ENCODE measurements at places on chromosomes 1 and 21. TPM values are rescaled to one million over a fixed set of nuclear protein-coding genes. Genes with fewer than 3 reads are reported as not detected.

GRCh38 chr1:187621951-187622350, 793.2 kb downstream of the PLA2G4A start:
- H3K4me1 ChIP-seq, result no peaks in the 10 kb centered on the region
- no peak overlapping the region for H3K4me3 ChIP-seq
- H3K36me3 ChIP-seq, result no peaks in the 10 kb centered on the region

DNA sequence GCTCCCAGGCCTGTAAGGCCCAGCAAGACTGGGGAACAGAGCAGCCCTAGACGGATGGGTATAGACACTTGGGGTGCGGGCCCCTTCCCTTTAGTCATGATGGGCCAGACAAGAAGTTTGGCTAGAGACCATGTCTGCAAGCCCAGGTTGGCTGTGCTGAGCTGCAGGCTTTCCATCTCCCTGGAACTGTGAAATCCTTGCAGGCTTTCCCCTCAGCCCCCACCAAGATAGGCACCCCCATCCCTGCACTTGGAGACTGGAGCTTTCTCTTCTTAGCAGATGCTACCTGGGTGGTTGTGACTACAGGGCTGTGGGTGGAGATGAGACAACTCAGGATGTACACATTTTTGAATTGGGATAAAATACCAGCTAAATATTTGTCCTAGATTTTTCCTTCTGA, 110.3 kb downstream of the PTPRU start:
- no peak for DNase-seq
- H3K27me3 ChIP-seq, result no peaks in the 10 kb centered on the region
- no peak overlapping the region for H3K4me3 ChIP-seq
- no peaks in the 10 kb centered on the region for H3K36me3 ChIP-seq
- H3K27ac ChIP-seq, result no peak overlapping the region
- H3K4me1 ChIP-seq, result no peaks in the 10 kb centered on the region

MIA3 gene
- 34.4 TPM for total RNA-seq

DNA sequence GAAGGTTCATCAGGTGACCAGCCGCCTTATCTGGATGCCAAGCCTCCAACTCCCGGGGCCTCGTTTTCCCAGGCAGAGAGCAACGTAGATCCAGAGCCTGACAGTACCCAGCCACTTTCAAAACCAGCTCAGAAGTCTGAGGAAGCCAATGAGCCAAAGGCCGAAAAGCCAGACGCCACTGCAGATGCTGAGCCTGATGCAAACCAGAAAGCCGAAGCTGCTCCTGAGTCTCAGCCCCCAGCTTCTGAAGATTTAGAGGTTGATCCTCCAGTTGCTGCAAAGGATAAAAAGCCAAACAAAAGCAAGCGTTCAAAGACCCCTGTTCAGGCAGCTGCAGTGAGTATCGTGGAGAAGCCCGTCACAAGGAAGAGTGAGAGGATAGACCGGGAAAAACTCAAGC, 44.5 kb downstream of the ZBTB17 start:
- no peak for DNase-seq
- no peak overlapping the region for H3K27ac ChIP-seq
- H3K27me3 ChIP-seq, result no peaks in the 10 kb centered on the region
- no peaks in the 10 kb centered on the region for H3K4me1 ChIP-seq
- peaks cover 88% of the 10 kb centered on the region for H3K36me3 ChIP-seq

DNA sequence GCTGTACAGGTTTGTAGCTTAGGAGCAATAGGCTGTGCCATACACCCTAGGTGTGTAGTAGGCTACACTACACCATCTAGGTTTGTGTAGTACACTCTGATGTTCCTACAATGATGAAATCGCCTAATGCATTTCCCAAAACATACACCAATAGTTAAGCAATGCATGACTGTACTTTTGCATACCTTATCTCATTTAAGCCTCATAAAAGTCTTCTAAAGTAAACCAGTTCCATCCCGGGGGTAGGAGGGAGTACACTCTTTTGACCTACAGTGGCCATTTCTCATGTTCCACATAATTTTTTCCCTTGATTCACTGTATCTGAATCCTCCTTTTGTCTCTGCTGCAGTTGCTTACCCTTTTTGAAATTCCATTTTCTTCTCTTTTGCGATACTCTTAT, 12.2 kb downstream of the TRMT13 start:
- no peak overlapping the region for H3K27ac ChIP-seq
- H3K4me1 ChIP-seq, result no peaks in the 10 kb centered on the region
- H3K4me3 ChIP-seq, result no peak overlapping the region
- H3K27me3 ChIP-seq, result no peaks in the 10 kb centered on the region
- peaks cover 56% of the 10 kb centered on the region for H3K36me3 ChIP-seq

DNA sequence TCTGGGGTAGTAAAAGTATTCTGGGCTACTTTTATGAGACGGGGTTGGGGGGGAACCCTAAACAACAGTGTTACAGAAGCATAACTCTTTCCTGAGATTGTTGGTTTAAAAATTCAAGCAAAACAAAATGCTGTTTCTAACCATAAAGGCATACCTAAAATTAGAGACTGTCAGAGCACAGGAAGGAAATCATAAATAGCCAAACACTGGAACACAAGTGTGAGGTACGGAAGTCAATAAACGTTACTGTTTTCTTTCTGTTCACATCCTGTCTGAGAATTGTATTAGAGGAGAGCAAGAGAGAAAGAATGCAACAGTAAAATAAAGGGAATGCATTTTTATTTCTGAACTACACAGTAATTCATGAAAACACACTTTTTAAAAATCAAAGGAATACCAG, 42.8 kb upstream of the IL12RB2 start:
- DNase-seq, result no peak
- H3K36me3 ChIP-seq, result no peaks in the 10 kb centered on the region
- no peaks in the 10 kb centered on the region for H3K4me1 ChIP-seq
- H3K27me3 ChIP-seq, result no peaks in the 10 kb centered on the region

LIN28A gene
- not detected for total RNA-seq

DNA sequence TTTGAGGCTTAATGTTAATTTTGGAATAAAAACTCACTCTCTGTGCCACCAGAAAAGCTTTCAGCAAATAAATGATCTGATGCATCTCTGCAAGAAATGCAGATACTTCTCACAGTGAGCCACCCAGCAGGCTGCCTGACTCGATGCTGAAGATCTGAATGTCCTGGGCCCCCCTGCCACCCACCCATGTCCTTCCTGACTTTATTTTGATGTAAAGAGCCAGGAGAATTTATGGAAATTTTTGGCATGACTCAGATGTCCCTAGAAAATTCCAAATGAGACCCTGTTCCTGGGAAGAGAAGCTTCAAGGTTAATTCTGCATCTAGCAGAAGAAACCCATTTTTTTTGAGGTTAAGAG, 62.8 kb upstream of the COA6 start:
- H3K36me3 ChIP-seq, result no peaks in the 10 kb centered on the region
- no peaks in the 10 kb centered on the region for H3K27me3 ChIP-seq
- no peak overlapping the region for H3K4me3 ChIP-seq
- no peak overlapping the region for H3K27ac ChIP-seq
- no peak for DNase-seq

- no peaks in the 10 kb centered on the region for H3K27me3 ChIP-seq
- no peak for DNase-seq
- peaks cover 5% of the 10 kb centered on the region for H3K4me1 ChIP-seq
Measured at GRCh38 chr1:213057264-213058059, 6.4 kb downstream of the RPS6KC1 start.

OR2T29 gene
- not detected for total RNA-seq

DNA sequence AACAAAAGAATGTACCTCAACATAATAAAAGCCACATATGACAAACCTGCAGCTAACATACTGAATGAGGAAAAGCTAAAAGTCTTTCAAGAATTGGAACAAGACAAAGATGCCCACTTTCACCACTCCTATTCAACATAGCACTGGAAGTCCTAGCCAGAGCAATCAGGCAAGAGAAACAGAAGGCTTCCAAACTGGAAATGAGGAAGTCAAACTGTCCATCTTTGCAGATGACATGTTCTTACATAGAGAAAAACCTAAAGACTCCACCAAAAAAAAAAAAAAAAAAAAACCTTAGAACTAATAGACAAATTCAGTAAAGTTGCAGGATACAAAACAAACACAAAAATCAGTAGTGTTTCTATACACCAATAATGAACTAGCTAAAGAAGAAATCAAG, 20.2 kb downstream of the NSL1 start:
- no peak for DNase-seq
- no peaks in the 10 kb centered on the region for H3K4me1 ChIP-seq
- no peak overlapping the region for H3K27ac ChIP-seq

MARK1 gene
- 20.0 TPM for total RNA-seq

DNA sequence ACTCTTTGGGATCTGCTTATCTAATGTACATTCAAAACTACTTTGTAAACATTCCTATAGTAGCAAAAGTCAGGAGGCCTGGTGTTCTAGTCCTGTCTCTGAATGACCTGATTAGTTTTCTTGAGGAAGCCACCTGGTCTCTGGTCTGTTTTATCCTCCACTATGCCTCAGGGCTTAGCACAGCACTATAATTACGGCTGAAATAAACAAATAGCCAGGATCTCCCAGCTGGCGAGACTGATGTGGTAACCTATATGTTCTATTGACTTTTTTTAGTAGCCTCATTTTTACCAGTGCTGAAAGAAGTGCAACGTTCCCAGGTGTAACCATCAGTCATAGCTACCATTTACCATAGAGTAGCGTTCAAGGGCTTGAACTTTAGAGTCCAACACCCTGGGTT, 24.2 kb upstream of the RPL11 start:
- DNase-seq, result no peak
- no peak overlapping the region for H3K27ac ChIP-seq
- H3K4me3 ChIP-seq, result no peak overlapping the region
- H3K36me3 ChIP-seq, result no peaks in the 10 kb centered on the region

DNA sequence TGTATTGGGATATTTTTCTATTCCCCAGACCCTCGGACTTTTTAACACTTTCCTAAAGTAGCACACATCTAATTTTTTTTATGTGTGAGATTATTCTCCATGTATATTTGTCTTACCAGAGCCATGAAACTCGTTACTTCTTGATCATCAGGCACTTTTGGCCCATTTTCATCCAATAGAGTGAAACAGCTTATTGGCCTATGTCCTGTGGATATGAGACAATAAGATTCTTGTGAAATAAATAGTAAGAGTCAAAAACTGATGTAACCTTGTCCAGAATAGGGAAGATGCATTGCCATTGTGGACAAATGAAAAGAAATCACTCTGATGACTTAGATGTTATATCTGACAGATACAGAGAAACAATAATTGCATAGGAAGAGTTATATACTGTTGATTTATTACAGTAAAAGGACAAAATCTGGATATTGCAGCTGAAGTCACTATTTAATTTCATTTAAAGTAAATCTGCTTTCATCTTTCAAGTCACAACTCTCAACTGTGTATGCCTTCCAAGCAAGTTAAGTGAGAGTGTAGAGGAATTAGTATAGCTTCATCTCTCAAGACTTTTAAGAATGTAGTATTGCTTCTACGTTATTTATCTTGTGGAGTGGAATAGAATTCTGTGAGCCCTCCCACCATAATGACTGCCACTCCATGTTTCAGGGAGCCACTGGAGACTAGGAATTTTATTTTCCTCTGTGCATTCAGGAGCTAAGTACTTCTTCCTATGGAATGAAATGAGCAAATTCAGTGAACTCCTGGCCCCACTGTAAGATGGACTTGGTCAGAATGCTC, 86.9 kb downstream of the ADAMTS1 start:
- H3K4me1 ChIP-seq, result no peaks in the 10 kb centered on the region
- no peak for DNase-seq
- no peak overlapping the region for H3K4me3 ChIP-seq

CAMK1G gene
- not detected for total RNA-seq

- no peaks in the 10 kb centered on the region for H3K4me1 ChIP-seq
- H3K27ac ChIP-seq, result peak overlapping the region; percentile 1
- no peak for DNase-seq
- H3K27me3 ChIP-seq, result no peaks in the 10 kb centered on the region
- H3K4me3 ChIP-seq, result no peak overlapping the region
- no peaks in the 10 kb centered on the region for H3K36me3 ChIP-seq
Measured at GRCh38 chr1:183589874-183590243, 400 bp downstream of the NCF2 start.

All from right atrium auricular region (tissue), 2 donors.